ENCODE measurements at places on chromosomes 5 and 9.

DNA sequence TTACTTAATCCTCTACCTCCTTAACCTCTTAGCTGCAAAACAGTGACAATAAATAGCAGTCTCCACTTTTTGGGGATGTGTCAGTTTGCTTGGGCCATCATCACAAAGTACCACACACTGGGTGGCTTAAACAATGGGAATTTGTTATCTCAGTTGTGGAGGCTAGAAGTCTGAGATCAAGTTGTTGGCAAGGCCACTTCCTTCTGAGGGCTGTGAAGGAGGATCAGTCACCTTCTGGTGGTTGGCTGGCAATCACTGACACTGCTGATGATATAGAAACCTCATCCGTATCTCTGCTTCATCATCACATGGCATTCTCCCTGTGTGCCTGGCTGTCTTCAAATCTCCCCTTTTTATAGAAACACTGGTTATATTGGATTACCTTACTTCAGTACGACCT, 187.1 kb upstream of the TBC1D2 start:
- no peak for DNase-seq

DNA sequence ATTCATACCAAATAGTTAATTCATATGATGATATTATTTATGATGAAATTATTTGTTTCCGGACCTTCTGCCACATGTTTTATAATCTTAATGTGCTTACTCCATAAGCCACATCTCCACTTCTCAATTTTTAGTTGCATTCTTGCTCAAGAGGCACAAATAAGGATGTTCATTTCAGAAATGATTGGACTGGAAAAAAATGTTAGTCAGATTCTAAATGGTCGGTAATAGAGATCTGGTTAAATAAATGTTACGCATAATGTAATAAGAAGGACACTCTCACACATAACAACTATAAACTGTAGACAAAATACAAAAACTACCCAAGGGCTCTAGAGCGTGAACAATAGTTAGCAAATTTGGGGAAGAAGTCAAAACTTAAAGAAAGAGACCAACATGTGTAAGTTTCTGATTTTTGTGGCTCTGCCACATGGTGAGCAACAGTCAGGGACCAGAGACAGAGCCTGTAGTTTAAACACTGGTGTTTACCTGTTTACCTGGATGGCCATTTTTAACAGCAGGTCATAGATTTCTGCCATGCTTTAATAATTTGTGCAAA, 554.3 kb upstream of the CLINT1 start:
- no peak for DNase-seq

GRCh38 chr5:9197881-9198260, 348.0 kb downstream of the SEMA5A start:
- no peak for DNase-seq

DNA sequence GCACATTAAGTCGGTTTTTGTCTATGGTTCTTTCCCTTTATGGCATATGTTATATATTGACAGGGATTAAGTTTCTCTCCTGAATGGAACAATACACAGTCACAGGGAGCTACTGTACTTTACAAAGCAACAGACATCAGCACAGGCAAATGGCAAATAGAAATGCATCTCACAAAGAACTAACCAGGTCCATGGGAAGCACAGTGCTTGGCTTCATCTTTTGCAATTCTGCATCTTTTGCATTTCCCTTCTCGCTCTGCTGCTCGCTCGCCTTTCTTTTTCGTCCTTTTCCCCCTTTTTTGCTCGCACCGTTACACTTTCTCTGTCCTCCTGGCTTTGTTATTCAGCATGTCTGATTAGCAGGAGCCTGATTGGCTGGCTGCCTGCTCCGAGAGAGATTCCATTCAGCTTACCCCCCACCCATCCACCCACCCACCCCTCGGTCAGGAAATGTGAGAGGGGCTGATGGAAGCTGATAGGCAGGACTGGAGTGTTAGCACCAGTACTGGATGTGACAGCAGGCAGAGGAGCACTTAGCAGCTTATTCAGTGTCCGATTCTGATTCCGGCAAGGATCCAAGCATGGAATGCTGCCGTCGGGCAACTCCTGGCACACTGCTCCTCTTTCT, at the start of gene ADAMTSL1:
ADAMTSL1 (plus strand) TSS at position 502 of the 628 bp plus-strand sequence; CDS start at position 582, 80 bp downstream.
- no peak for DNase-seq

GRCh38 chr5:15946026-15946425, 233.6 kb downstream of the MARCHF11 start:
- DNase-seq, result no peak

DNA sequence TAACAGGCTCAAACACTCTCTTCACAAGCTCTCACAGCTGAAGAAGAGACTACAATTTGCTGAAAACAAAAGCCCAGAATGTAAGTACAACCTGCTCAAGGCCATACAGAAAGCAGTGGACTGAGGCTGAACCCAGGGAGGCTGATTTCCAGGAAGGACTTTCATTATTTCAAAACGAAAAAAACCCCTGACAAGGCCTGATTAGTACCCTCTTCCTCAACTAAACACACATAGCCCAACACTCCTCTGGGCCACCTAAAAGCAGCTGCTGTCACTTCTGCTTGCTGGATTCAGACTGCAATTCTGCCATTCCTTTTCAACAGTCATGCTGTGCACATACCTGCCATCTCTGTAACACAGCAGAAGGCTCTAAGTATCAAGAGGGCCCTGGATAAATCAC, 18.2 kb downstream of the NRG2 start:
- DNase-seq, result no peak

GRCh38 chr9:76818271-76818670, 54.0 kb downstream of the PCA3 start:
- no peak for DNase-seq

DNA sequence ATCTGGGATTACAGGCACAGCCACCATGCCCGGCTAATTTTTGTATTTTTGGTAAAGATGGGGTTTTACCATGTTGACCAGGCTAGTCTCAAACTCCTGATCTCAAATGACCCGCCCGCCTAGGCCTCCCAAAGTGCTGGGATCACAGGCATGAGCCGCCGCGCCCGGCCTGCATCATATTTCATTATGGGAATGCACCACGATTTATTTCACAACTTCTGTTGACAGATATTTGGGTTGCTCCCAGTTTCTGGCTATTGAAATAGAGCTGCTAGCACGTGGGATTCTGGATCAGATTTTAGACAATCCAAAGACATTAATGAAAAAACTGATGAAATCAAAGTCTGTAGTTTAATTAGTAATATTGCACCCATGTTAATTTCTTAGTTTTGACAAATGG, 48.4 kb upstream of the FUBP3 start:
- DNase-seq, result no peak

DNA sequence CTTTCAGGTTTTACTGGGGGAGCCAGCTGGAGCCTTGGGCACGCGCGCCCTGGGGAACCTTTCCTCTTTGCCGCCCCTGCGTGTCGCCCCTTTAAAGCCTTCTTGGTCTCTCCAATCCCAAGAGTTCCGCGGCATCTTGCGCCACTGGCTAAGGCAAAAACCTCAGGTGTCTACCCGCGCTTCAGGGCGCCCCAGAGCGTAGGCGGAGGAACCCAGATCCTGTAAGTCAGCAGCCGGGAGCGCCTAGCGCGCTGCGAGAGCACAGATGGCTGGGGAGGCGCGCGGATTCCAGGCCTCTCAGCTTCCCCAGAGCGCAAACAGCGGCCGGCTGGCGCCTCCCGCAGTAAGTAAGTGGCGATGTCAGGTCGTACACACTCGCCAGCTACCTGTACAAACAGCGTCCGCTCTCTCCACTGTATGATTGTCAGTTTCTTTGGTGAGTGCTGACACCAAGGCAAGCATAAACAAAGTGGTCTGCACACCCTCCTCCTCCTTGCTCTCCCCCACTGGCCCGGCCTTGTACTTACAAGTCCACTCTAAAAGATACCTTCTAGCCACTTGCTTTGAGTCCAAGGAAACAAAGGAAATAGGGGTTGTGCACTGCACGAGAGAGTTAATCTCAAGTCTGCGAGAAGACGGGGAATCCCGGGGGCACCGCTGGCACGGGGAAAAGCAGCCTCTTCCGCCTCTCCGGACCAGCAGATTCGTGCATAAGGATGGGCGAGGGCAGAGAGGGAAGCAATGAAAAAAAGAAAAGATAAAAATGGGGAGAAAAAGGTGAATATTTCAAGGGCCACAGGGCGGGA, 2.9 kb downstream of the HTR1A start:
- no peak for DNase-seq

DNA sequence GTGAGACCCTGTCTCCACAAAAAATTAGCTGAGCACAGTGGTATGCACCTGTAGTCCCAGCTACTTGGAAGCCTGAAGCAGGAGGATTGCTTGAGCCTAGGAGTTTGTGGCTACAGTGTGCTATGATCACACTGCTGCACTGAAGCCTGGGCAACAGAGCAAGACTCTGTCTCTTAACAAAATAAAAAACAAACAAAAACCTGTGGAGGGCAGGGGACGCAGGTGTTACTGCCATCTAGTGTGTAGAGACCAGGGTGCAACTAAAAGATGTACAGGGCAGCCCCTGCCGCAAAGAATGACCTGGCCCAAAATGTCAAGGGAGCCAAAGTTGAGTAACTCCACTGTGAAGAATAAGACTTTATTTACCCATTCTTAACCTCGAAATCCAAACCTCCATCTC, 27.1 kb downstream of the ASPN start:
- DNase-seq, result no peak

- no peak for DNase-seq
Measured at GRCh38 chr5:153153086-153153485, 337.4 kb upstream of the GRIA1 start.

- DNase-seq, result no peak
Measured at GRCh38 chr9:137113385-137114159, 961 bp downstream of the DPP7 start.

DNA sequence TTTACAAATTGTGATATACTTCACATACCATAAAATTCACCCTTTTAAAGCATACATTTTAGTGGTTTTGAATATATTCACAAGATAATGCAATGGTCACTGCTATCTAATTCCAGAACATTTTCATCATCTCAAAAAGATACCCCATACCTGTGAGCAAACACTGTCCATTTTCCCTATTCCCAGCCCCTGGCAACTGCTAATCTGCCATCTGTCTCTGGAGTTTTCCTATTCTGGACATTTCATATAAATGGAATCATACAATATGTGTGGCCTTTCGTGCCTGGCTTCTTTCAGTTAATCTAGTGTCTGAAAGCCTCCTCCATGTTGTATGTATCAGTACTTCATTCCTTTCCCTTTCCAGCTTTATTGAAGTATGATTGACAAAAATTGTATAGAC, 14.7 kb downstream of the SNX30 start:
- DNase-seq, result no peak

DNA sequence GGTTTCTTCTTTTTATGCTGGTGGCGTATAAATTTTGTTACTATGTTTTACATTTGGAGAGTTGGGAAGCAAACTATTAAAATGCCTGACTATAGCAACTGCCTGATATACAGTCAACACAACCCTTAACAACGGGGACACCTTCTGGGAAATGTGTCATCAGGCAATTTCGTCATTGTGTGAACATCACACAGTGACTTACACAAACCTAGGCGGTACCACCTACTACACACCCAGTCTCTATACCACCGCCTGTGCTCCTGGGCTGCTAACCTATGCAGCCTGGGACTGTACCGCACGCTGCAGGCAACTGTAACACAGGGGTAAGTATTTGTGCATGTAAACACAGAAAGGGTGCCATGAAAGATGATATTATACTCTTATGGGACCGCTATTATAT, 1.3 kb upstream of the CDHR2 start:
- no peak for DNase-seq

DNA sequence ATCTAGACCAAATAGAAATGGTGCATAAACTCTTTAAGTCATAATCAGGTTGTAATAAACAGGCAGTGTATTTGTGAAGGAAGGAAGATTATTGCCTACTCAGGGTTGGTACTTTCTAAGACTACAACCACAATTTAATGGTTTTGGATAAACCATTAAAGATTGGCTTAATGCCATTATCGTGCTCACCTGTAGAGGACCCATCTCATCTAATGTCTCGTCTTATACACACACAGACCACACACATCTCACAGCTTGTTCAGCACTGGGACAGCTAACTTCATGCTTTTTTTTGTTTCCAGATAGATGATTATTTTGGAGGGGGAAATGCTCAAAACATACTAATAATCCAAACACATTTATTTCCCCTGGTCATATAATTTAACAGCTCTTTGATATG, 175.7 kb upstream of the SLC12A2 start:
- no peak for DNase-seq

- no peak for DNase-seq
Measured at GRCh38 chr5:137622850-137623249, 113.0 kb downstream of the KLHL3 start.

GRCh38 chr5:158277276-158277675, 418.3 kb upstream of the CLINT1 start:
- DNase-seq, result no peak

GRCh38 chr5:96742538-96742937, 65.2 kb downstream of the ERAP1 start:
- no peak for DNase-seq

GRCh38 chr9:106420511-106420944, 442.4 kb upstream of the ZNF462 start:
- peak; percentile 6 for DNase-seq

All from stimulated activated CD8-positive, alpha-beta memory T cell treated with anti-CD3 and anti-CD28 coated beads, Interleukin-2, amount 100 ng/mL, for 1 hour (primary cell).